ENCODE measurements at places on chromosomes 2 and 18.

DNA sequence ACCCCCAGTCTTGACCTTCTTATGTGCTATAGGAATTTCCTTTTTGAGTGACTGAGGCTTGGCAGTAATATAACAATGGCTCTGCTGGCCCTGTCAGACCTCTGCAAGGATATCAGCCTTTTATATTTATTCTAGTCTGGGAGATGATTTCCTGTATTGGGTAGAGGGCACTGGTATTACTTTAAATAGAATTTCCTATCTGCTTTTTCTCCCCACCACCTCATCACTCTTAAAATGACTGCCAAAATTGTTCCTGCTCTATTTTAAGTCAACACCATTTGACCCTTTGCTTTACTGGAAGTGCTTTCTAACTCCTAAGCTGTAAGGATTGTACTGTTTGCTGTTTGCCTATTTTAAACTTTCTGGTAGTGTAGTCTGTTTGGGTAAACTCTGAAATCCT lies 658.4 kb upstream of the FSHR start:
- DNase-seq, result no peak

GRCh38 chr18:61502472-61502871 lies 169.2 kb downstream of the CDH20 start:
- peak; percentile 68 for DNase-seq

DNA sequence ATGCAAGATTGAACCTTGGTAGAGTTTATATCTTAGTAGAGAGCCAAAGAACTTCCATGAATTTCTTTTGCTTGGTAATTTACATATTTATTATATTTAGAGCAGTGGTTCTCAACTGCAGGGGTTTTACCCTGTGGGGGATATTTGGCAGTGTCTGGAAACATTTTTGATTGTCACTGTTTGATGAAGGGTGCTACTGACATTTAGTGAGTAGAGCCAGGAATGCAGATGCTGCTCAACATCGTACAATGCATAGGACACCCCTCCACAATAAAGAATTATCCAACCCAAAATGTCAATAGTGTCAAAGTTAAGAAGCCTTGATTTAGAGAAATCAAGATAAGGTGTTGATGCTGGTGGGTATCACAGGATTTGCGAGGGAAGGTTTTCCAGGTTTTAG lies 14.7 kb downstream of the AGFG1 start:
- DNase-seq, result no peak

DNA sequence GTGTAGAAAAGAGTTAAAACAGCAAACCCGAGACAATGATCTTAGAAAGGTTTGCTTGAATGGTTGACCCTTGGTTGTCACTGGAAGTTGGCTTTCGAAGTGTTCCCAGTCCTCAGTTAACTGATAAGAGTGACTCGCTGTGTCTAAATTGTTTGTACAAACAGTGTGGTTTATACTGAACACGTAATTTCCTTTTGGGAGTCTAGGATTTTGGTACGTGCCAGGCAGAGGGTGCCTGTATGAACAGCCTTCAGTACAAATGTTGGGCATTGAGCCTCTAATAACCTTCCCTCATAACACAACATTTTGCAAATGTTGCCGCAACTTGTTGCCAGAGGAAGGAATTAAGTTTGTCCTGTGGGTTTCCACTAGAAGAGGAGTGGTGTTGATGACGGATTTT lies 95.8 kb upstream of the DPP10 start:
- no peak for DNase-seq

DNA sequence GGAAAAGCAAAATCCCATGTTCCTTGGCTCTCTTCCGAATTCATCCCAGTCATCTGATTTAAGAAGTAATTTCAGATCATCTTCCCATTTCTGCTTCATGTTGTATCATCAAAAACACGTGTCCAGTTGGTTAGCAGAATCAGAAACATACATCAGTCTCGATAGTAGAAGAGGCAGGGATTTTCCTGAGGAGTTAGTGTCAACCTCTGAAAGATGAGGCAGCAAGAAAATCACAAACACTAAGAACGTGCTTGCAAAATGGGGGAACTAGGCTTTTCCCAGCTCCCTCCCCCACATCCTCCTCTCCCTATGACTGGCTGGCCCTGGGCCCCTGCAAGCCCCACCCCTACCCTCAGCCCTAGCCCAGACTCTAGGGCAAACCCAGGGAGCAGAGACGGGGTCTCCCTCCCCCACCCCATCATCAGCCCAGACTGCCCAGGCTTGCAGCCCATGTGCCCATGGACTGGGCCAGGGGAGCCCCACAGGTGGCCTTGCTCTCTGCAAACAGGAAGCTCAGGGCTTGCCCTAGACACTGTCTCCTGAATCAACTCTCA lies 161.0 kb upstream of the ID2 start:
- no peak for DNase-seq

- DNase-seq, result no peak
Measured at GRCh38 chr2:205765151-205765550, 82.8 kb downstream of the NRP2 start.

- no peak for DNase-seq
Measured at GRCh38 chr2:45436456-45436855, 174.6 kb downstream of the SRBD1 start.

DNA sequence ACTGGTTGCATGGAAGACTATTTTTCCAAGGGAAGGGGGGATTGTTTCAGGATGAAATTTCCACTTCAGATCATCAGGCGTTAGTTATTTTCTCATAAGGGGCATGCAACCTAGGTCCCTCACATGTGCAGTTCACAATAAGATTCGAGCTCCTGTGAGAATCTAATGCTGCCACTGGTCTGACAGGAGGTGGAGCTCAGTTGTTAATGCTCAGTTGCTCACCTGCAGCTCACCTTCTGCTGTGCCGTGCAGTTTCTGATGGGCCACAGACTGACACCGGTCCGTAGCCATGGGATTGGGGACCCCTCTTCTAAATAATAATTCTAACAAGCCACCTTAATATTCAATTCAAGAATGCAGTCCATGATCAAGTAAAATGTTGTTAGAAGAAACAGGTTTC lies 34.9 kb downstream of the PLCL1 start:
- no peak for DNase-seq

DNA sequence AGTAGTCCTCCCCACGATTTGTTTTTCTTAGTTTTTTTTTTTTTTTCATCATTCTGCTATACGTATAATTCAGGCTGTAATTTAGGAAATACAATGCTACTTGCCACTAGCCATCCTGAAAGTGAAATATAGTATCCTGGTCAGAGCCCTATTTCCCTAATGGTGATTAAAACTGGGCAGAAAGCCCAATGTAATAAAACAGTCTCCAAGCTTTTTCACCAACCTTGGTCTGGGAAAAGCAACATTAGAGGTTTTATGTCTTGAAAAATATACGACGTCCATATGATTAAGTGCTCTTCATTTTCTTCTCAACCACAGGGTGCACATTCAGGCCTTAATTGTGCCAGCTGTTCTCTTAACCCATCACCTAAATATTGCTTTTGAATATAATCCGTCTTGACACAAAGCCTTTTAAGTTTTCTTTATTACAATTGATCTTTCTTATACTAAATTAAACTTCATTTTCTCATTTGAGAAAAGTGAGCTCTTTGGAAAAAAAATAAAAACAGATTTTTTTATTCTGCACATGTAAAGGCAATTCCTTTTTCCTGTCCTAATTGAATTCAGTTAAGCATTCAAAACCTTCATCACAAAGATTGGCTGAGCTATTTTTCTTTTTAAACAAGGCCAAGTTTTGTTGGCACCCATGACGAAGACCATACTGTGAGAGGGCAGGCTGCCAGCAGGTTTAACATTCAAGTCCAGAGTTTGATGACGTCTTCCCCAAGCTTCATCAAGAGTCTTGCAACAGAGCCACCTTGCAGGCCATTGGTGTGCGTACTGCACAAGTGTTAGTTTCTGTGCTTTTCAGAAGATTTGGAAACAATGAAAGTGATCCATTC lies 52.7 kb downstream of the MAP2 start:
- DNase-seq, result peak; percentile 86

- no peak for DNase-seq
Measured at GRCh38 chr2:98012561-98012991, 16.8 kb upstream of the TMEM131 start.

DNA sequence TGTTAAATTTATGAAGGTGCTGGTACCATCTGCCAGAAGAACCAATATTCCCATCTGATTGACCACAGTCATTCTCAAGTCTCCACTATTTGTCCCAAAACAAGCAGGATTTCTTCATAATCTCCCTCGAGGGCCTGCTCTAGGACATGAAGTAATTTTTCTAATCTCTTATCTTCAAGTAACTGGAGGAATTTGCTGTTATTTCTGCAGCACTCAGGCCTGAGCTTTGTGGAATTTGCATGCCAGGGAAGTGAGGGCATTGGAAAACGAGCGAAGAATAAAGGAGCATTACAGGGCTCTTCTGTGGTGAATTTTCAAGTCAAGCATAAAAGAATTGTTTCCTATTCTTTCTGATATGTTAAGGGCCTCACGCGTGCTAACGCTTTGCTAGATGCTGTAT lies 161.2 kb upstream of the EPAS1 start:
- DNase-seq, result no peak
